Upper lobe of right lung (tissue), 1 donor: ENCODE measurements at places on chromosomes 5 and 9. TPM values are rescaled to one million over a fixed set of nuclear protein-coding genes. Genes with fewer than 3 reads are reported as not detected.

The SIT1 gene
- total RNA-seq = 2.2 TPM

The SHOC1 gene
- total RNA-seq = not detected

The KIAA0825 gene
- total RNA-seq = 4.4 TPM

The SAPCD2 gene
- total RNA-seq = 0.84 TPM

The AMACR gene
- total RNA-seq = 9.1 TPM

The FAM120A gene
- 109 TPM for total RNA-seq

The HMGXB3 gene
- 33.7 TPM for total RNA-seq

The IL9 gene
- not detected for total RNA-seq

The IQGAP2 gene
- total RNA-seq = 31.0 TPM

The IFNK gene
- not detected for total RNA-seq

The PITX1 gene
- not detected for total RNA-seq

The PHF24 gene
- total RNA-seq = 0.23 TPM

The MLANA gene
- total RNA-seq = not detected

The MIGA2 gene
- total RNA-seq = 20.7 TPM

The CDKN2B-AS1 gene
- total RNA-seq = 2.3 TPM

The PDE8B gene
- total RNA-seq = 4.9 TPM

The CDKN2B gene
- 31.3 TPM for total RNA-seq

The PCDHB4 gene
- total RNA-seq = 3.0 TPM

The FAM221B gene
- total RNA-seq = not detected

The PKD2L2 gene
- total RNA-seq = not detected

The PARP8 gene
- total RNA-seq = 52.3 TPM

The OR1J4 gene
- not detected for total RNA-seq

The SPINK7 gene
- total RNA-seq = not detected

The HRCT1 gene
- 10.8 TPM for total RNA-seq

The CBY3 gene
- not detected for total RNA-seq
